ENCODE measurements at places on chromosomes 4 and X.
A peak's percentile ranks its signal among the peaks of the same experiment; 100 is the strongest.

- no peak for DNase-seq
These were observed 37.3 kb upstream of the BCORL1 start for GRCh38 chrX:129945131-129945530.

DNA sequence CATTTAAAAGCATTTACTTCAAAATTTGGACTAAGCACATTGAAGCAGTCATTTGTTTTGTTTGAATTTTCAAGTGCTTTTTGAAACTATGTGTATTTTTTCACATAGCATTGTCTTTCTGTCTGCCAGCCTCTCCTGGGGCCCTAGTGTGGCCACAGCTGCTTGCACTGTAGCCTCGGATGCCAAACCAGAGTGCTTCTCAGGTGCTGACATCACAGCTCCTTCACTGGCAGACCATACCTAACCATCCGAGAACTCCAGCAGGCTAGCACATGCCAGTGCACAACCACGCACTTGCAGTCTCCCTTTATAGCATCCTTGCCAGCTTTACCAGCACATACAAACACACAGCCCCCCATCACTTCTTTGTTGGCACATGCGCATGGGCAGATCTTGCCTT is 1019.7 kb downstream of the STPG2 start:
- DNase-seq: no peak

- no peak for DNase-seq
These were observed 21.5 kb downstream of the SUPT20HL2 start for GRCh38 chrX:24292353-24292752.

GRCh38 chr4:160825644-160826338 is 1338.0 kb downstream of the FSTL5 start:
- DNase-seq: no peak

GRCh38 chr4:76589872-76590797 is 155.1 kb downstream of the SHROOM3 start:
- no peak for DNase-seq

- DNase-seq: peak; percentile 21
These were observed 73.4 kb upstream of the TTC29 start for GRCh38 chr4:147019091-147019490.

GRCh38 chrX:116292183-116292582 is 121.6 kb downstream of the AGTR2 start:
- no peak for DNase-seq

DNA sequence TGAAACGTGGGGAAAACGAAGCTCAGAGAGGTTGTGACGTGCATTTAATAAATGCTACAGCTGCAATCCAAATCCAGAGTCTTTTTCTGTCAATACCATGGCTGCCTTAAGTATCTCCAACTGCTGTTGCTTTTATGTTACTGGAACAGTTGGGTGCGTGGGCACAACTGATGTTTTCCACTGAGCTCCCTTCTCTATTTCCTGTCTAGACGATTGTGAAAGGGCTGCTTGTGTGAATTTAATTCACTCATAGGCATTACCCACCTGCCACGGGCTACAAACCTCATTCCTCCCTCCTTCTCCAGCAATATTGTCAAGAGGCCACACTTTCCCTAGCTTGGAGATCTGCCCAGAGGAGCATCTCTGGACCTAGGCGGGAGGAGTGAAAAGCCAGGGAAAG is 526.0 kb downstream of the MID1IP1 start:
- no peak for DNase-seq

GRCh38 chr4:176845636-176846035 is 52.9 kb upstream of the VEGFC start:
- DNase-seq: no peak

DNA sequence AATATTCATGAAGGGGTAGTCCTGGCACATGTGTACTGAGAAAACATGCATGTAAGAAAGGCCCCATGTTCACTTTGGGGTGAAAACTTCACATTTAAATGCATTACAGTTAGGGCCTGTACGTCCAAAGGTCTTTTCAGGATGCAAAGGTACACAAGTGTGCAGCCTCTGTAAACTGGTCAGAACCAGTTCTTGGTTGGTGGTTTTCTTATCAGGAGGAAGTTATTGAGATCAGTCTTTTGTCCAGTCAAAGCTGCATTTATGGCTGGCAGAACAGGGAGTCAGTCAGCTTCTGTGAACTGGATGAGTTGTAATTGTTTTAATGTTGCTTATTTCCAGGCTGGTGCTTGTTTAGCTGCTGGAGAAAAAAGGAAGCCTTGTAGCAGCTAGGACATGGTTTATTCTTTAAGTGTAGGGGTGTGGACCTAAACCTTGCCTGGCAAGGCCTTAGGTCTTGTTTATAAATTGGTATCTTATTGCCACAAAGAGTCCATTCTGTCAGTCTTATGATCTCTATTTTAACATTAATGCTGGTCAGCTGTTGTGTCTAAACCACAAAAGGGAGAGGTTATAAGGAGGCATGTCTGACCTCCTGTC is 1906.6 kb upstream of the TENM3 start:
- DNase-seq: no peak

- no peak for DNase-seq
These were observed 34.0 kb upstream of the VEGFD start for GRCh38 chrX:15418041-15418706.

- no peak for DNase-seq
These were observed 98.5 kb upstream of the ELOVL6 start for GRCh38 chr4:110296892-110297291.

GRCh38 chr4:8505229-8505628 is 64.7 kb downstream of the TRMT44 start:
- DNase-seq: no peak

DNA sequence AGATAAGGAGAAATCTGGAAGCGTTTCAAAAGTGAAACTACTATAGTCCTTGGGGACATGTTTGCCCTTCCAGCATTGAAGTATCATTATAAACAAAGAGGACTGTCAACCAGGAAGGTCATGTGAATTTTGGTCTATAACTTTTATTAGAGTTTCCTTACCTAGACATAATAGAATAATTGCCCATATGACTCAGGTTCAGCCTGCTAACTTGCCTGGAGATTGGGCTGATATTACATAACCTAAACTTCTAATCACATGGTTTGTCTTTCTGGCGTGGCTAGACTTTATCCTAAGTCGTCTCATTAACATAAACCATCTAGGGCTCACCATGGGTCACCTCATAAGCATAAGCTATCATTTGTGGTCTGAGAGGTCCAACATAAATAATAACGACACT is 775.9 kb downstream of the CENPC start:
- no peak for DNase-seq

DNA sequence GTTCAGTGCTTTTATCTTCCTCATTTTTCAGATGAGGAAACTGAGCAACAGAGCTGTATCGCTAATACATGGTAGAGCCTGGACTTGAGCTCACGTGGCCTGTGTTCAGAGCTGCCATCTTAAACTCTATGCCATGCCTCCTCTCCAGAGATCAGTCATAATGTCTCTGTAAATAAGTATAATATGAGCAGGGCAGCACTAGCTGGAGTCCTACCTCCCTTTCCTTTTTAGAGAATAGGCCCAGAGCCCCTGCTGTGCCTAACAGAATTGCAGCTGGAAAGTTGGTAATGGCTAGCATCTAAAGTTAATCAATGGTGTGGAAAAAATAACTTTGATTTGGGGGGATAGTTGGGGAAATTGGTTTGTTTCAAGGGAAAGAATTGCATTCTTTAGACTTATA is 20.4 kb downstream of the CASP6 start:
- no peak for DNase-seq

- DNase-seq: no peak
These were observed 13.6 kb downstream of the JADE1 start for GRCh38 chr4:128823025-128823661.

GRCh38 chr4:73066928-73067327 is 2.6 kb downstream of the COX18 start:
- no peak for DNase-seq

- no peak for DNase-seq
These were observed 33.7 kb upstream of the HPRT1 start for GRCh38 chrX:134426281-134426680.

GRCh38 chr4:160318567-160319220 is 1215.8 kb downstream of the RAPGEF2 start:
- no peak for DNase-seq

GRCh38 chrX:139795196-139795595 is 87.2 kb upstream of the MCF2 start:
- DNase-seq: no peak

- DNase-seq: peak; percentile 53
These were observed 2.1 kb downstream of the LEF1 start for GRCh38 chr4:108166441-108167315.

GRCh38 chr4:72587334-72587733 is 18.3 kb upstream of the ADAMTS3 start:
- no peak for DNase-seq

DNA sequence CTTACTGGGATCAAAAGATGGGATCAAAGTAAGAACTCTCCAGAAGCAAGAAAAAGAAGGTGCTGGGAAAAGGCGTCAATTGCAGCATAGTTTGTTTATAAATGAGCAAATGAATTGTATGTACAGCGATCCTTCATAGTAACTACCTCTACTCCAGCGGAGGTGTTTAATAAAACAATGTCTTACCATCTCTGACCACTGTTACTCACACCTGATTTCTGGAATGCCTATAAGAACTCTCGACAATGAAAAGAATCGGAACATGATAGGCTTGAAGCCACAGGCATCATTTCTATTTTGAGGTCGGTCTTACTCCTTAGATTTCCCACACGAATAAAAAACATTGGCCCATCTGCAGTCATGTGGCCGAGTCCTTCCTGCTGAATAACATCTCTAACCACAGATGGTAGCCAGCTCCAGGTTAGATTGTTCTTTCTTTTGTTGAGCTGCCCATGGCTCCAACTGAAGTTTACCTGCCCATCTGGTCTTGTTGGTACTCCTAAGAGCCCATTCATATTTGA is 67.6 kb downstream of the CLDN34 start:
- no peak for DNase-seq

DNA sequence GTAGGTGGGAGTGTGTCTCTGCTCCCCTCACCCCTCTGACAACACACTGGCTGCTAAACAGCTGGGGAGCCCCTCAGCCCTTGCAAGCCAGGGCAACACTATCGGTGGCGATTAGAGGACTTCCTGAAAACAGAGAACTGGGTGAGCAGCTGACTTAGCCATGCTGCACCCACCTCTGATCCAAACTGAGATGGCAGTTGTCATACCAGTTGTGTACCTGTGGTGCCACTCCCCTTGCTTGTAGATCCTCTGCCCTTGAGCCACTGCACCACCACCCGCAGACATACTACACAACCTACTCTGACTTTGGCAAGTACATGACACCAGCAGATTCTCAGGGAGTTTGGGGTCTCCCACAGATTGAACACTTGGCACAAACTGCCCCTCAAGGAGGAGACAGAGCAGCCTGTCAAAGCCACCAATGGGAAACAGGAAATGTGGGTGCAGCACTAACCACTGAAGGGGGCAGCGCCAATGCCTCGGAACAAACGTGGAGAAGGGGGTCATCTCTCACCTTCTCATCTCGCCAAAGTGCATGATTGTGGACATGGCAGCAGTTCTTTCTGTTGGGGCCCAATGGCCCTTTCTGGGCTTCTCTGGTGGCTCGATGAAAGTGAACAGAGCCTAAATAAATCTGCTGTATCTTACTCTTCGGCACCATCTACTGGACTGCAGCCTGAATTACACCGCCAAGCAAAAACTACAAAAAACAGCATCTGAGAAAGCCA is 119.8 kb downstream of the NEK1 start:
- no peak for DNase-seq

DNA sequence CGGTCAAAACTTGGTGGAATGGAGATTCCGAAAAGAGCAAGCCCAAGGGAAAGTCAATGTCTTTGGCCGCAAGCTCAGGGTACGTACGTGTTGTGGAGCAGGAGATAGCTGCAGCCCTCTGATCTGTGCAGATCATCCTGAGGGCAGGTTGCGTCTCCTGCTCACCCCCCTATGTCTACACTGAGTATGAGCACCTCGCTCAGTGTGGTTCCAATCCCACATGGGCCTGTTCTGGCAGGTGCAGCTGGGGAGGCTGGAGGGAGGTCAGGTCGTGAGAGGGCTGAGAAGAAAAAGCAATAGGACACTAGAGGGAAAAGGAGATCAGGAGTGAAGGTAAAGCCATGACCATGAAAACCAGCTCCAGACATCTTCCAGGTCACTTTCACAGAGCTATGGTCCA is 142.1 kb downstream of the DCTD start:
- no peak for DNase-seq

DNA sequence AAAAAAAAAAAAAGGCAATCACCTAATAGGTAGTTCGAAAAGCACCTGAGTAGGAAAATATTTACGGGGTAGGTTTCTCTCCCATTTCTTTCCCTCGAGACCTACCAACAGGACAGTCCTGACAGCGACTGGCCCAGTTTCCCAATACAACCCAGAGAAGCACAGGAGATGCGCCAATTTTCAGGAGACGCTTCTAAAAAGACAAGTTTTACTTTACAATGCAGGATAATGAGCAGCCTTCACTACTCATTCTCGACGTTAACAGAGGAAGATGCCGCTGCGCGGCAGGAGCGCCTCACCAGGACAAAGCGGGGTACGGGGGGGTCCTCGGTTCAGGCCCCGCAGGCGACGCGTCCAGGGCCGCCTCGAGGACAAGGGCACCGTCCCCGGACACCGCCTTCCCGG is 708 bp downstream of the BCLAF3 start:
- DNase-seq: no peak

DNA sequence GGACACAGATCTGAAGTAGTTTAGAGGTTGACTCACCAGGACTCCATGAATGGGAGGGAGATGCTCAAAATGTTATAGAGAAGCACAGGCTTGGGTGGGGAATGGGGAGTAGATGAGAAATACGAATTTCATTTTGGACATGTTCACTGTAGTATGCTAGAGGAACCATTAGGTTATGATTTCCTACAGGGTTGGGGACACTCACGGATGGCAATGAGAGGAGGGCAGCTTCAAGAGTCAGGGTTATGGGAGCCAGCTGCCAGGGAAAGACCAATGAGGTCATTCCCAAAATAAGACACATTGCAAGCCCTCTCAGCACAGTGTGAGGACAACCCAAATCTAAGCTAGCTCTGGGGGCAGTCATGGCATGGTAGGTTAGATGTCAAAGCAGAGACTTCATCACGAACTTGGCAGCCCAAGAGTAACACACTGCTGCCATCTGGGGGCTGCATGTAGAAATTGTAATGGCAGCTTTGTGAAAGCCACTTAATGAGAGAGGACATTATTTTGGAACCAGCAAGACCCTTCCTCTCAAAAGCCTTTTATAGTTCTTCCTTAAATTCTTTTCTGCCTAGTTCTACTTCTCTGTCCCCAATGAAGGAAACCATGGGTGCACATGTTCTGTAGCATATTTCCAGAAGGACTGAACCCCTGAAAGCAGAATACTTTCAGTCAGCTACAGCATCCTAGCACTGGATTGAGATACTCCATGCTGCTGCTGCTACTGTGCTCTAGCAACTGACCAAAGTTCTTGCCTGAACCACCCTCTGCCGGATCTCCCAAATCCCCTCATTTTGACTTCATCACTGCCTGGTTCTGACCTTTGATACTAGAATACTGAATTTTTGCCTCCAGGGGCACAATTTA is 16.2 kb upstream of the ZCCHC12 start:
- no peak for DNase-seq

- DNase-seq: no peak
These were observed 536.2 kb upstream of the KLHL4 start for GRCh38 chrX:86981326-86981879.

- no peak for DNase-seq
These were observed 5.1 kb upstream of the FAT1 start for GRCh38 chr4:186728631-186729271.

GRCh38 chrX:30779453-30780030 is 109.5 kb downstream of the TAB3 start:
- DNase-seq: no peak

GRCh38 chr4:102717448-102718092 is 43.2 kb downstream of the MANBA start:
- DNase-seq: no peak

Measured in stimulated activated CD4-positive, alpha-beta T cell treated with anti-CD3 and anti-CD28 coated beads, Interleukin-1b, Interleukin-23, amount 100 ng/mL, for 24 hours (primary cell).